ENCODE measurements at places on chromosomes 11 and 22.

DNA sequence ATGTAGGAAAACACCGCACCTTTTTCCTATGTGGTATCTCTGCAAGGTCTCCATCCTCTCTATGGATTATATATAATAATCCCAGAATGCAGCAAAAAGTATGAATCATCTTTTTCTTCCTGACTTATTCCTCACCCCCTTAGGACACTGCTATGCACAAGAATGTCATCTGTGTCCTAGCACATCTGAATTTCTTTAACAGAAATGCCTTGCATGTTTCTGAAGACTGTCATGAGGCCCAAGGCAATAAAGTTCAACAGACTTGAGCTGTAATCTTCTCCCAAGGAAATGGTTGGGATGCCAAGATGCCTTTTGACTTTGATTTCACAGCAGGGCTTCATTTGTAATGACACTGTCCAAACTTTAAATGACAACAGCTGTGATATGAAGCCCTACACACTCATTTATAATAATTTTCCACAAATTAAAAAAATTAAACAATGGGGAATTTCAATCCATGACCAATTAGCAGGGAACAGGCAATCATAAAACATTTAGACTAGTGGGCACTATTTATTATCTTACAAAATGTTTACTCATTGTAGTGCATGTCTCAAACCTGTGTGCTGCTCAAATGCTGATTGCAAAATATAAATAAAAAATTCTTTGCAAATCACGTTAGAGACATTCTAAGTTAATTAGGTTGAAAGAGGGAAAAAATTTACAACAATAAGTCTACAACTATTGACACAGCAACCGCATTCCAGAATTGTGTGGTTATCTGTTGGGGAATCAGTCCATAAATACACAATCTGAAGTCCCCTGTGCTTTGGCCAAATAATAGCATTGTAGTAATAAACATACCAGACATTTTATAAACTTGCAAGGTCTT is 242.3 kb downstream of the SWAP70 start:
- DNase-seq, result no peak

- no peak for DNase-seq
Measured at GRCh38 chr11:100105255-100105981, 581.7 kb upstream of the ARHGAP42 start.

DNA sequence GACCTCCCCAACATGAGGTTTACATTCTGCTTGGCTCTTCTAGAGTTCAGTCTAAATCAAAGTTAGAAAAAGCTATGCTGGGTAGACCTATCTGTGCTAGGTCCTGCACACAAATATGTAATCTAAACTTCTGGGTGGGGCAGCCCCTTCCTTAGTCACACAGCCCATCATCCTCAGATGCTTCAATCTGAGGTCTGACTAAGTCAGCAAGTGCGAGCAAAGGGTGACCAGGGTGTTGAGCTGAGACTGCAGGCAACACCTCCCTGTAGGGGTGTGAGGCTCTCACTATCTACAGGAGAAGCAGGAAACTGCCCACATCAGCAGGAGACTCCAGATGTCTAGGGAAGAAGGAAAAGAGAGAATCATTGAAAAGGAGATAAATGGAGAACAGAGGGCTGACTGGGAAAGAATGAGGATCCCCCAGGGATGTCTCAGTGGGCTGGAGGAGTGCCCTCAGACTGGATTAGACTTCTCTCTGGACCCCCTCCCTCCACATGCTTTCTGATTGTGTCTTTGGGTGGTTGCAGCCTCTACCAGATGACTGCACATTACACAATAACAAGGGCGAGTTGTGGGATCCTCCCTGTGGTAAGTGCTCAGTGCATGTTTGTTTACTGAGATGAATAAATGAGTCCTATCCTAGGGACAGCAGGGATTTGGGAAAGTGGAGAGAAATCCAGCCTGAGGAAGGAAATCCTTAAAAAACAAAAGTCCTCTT is 266.2 kb upstream of the PLET1 start:
- no peak for DNase-seq

DNA sequence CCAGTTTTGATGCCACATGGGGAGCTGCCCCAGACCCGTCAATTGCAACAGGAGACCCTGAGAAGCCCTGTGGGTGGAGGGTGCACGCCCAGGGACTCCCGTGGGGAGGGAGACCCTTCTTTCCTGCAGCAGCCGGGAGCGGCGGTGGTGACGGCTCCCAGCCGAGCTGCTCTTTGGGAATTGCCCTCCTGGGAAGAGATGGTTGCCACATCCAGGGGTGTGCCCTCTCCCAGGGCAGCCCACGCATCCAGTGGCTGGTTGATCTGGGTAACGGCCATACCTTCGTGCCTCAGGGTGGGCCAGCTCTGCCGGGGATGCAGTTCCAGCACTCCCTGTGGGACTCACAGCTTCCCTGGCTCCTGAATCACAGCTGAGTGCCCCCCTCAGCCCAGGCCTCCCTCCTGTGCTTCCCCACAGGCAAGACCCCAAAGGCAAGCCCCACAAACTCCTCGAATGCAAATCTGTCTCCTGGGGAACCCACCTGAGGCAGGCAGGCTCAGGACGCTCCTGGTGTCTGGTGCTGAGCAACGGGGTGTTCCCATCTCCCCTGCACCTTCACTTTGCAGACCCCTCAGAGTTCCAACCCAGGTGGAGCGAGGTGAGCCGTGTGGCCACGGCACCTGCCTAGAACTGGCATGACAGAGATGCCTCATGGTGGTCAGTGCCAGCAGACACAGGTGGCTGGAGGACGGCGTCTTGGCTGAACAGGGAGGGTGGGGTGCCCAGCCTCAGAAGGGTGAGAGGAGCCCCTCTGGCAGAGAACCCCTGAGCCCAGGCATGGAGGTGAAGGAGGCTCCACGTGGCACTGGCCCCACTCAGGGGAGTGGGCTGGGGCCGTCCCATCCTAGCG is 1027.4 kb downstream of the BRD1 start:
- DNase-seq, result no peak

GRCh38 chr11:114774599-114775361 is 96.5 kb downstream of the NXPE2 start:
- peak; percentile 11 for DNase-seq

DNA sequence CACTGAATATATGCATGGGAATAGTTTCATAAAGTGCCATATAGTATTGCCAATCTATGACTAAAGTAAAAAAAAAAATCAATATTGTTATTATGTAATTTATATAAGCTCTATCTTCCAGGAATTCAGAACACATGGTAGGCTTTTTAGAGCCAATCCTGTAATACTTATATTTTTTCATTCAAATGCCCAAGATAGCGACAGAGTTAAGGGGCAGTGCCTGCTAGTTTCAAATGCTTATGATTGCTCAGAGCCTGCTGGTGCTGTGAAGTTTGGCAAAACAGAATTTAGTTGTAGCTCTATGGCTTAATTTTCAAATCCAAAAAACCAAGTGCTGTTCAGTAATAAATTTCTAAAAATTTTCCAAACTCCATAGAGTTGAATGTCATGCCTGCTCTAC is 39.0 kb upstream of the BLID start:
- no peak for DNase-seq

- no peak for DNase-seq
Measured at GRCh38 chr22:20919718-20920117, 2.5 kb downstream of the CRKL start.

Data from DMS 273 treated with DMSO at 0.1 percent for 48 hours (cell line).